ENCODE measurements at places on chromosomes 6 and 20.
A peak's percentile ranks its signal among the peaks of the same experiment; 100 is the strongest.

- H3K4me3 ChIP-seq, result no peak overlapping the region
- H3K36me3 ChIP-seq, result no peaks in the 10 kb centered on the region
- no peaks in the 10 kb centered on the region for H3K4me1 ChIP-seq
- no peaks in the 10 kb centered on the region for H3K27me3 ChIP-seq
These were observed 23.4 kb upstream of the CCN5 start for GRCh38 chr20:44691424-44692423.

- DNase-seq, result peak; percentile 67
- no peak overlapping the region for H3K4me3 ChIP-seq
- no peak overlapping the region for H3K27ac ChIP-seq
- no peaks in the 10 kb centered on the region for H3K4me1 ChIP-seq
- H3K27me3 ChIP-seq, result no peaks in the 10 kb centered on the region
- no peaks in the 10 kb centered on the region for H3K36me3 ChIP-seq
These were observed 24.4 kb downstream of the CNBD2 start for GRCh38 chr20:35992713-35993335.

DNA sequence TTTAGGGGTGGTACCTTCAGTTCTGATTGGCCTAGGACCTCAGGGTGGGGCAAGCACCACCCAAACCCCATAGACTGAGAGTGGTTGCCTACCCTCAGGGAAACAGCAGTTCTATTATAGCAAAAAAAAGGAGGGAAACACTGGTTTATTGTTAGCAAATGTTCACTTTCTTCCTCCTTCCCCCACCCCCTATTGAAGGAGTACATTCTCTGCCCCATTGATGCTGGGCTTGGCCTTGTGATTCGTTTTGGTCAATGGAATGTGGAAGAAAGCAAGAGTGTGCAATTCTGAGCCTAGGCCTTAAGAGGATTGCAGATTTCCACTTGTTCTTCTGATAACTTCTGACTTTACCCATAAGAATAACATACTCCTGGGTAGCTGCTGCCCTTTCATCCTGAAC lies 255.8 kb downstream of the NFATC2 start:
- H3K36me3 ChIP-seq, result no peaks in the 10 kb centered on the region
- H3K27me3 ChIP-seq, result peaks cover 13% of the 10 kb centered on the region
- H3K4me3 ChIP-seq, result no peak overlapping the region
- no peak overlapping the region for H3K27ac ChIP-seq

GRCh38 chr20:33105316-33105924 lies 26.0 kb downstream of the BPIFB4 start:
- H3K27me3 ChIP-seq, result peaks cover 7% of the 10 kb centered on the region
- DNase-seq, result no peak
- H3K4me1 ChIP-seq, result no peaks in the 10 kb centered on the region
- no peak overlapping the region for H3K4me3 ChIP-seq

DNA sequence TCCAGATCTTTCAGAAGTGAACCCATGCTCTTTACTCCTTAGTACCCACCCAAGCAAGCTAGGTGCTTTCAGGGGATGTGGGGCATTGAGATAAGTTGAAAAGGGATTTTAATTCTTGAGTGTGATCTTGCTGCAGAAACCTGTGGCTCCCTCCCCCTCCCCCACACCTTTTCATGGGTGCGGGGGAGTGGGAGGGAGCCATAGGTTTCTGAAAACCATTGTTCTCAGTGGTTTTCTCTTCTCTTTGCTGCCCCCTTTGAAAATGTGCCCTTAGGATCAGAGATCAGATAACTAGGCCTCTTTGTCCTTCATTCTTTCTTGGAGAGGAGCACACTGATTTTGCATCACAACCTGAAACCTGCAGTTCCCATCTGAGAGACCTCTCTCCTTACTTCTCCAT lies 2.4 kb downstream of the PCSK2 start:
- no peak overlapping the region for H3K4me3 ChIP-seq
- H3K27ac ChIP-seq, result no peak overlapping the region
- H3K36me3 ChIP-seq, result no peaks in the 10 kb centered on the region
- H3K27me3 ChIP-seq, result no peaks in the 10 kb centered on the region
- no peaks in the 10 kb centered on the region for H3K4me1 ChIP-seq

- no peak for DNase-seq
- no peaks in the 10 kb centered on the region for H3K27me3 ChIP-seq
- no peaks in the 10 kb centered on the region for H3K36me3 ChIP-seq
- H3K27ac ChIP-seq, result no peak overlapping the region
These were observed 13.4 kb downstream of the COL9A3 start for GRCh38 chr20:62830251-62830650.

GRCh38 chr20:43658069-43658722 lies 8.7 kb upstream of the MYBL2 start:
- no peak for DNase-seq
- peak overlapping the region; percentile 55 for H3K4me3 ChIP-seq
- H3K4me1 ChIP-seq, result peaks cover 20% of the 10 kb centered on the region
- H3K36me3 ChIP-seq, result no peaks in the 10 kb centered on the region
- H3K27me3 ChIP-seq, result no peaks in the 10 kb centered on the region

GRCh38 chr6:35173427-35174087 lies 32.4 kb upstream of the TCP11 start:
- H3K27ac ChIP-seq, result no peak overlapping the region
- no peak for DNase-seq
- H3K36me3 ChIP-seq, result no peaks in the 10 kb centered on the region
- no peak overlapping the region for H3K4me3 ChIP-seq
- H3K27me3 ChIP-seq, result peaks cover 7% of the 10 kb centered on the region
- no peaks in the 10 kb centered on the region for H3K4me1 ChIP-seq

DNA sequence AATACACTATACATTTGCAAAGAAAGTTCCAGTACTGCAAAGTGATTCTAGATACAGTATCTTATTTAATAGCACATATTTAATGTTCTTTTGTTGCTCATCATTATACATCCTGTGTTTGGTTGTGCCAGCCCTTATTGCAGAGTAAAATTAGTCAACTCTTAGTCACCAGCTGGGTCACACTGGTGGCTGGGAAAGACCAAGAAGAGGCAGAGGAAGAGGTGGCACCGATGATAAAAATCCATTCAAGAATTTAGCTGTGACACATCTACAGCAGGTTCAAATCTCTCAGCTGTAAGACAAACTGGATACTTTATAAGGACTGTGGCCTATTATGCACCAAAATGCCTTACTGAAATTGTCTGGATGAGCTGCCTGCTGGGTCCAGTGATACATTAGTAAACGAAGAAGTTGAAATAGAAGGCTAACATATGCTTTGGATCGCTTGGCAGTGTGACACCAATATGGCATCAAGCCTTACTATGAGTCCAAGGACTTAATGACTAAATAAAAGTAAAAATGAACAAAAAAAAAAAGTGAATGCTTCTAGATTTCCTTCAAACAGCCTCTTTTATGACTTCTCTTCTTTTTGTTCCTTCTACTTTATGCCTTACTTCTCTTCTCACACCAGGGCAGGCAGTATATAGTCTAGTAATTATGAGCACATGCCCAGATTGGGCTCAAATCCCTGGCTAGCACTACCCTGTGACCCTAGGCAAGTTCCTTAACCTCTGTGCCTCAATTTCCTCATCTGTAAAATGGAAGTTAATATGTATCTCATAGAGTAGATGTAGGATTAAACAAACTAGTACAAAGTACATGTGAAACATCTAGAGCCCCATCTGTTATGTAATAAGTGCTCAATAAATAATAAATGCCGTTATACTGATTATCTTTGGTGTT lies 29.4 kb upstream of the RNF8 start:
- H3K4me1 ChIP-seq, result no peaks in the 10 kb centered on the region
- no peak overlapping the region for H3K27ac ChIP-seq
- H3K27me3 ChIP-seq, result no peaks in the 10 kb centered on the region
- no peak overlapping the region for H3K4me3 ChIP-seq
- DNase-seq, result no peak
- peaks cover 46% of the 10 kb centered on the region for H3K36me3 ChIP-seq

DNA sequence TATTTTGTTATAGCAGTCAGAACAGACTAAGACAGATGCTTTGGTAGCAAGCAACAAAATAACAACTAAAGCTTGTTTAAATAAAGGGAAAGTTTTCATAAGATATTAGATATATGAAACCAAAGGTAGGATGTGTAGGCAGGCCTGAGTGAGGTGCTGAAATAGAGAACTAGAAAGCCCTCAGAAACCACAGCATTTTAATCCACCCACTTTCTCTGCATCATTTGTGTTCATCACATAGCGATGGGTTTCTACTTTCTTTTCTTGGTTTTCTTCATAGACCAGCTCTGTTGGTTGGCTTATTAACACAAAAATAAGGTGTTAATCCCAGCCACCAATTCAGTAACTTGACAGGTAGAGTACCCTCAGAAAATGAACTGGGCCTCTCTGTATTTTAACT lies 58.6 kb downstream of the RPS12 start:
- no peak overlapping the region for H3K4me3 ChIP-seq
- H3K36me3 ChIP-seq, result no peaks in the 10 kb centered on the region
- DNase-seq, result no peak
- no peak overlapping the region for H3K27ac ChIP-seq
- H3K27me3 ChIP-seq, result no peaks in the 10 kb centered on the region
- H3K4me1 ChIP-seq, result no peaks in the 10 kb centered on the region

GRCh38 chr6:158259845-158260244 lies 52.4 kb upstream of the TULP4 start:
- DNase-seq, result no peak
- H3K27ac ChIP-seq, result no peak overlapping the region
- no peaks in the 10 kb centered on the region for H3K4me1 ChIP-seq
- no peaks in the 10 kb centered on the region for H3K27me3 ChIP-seq

DNA sequence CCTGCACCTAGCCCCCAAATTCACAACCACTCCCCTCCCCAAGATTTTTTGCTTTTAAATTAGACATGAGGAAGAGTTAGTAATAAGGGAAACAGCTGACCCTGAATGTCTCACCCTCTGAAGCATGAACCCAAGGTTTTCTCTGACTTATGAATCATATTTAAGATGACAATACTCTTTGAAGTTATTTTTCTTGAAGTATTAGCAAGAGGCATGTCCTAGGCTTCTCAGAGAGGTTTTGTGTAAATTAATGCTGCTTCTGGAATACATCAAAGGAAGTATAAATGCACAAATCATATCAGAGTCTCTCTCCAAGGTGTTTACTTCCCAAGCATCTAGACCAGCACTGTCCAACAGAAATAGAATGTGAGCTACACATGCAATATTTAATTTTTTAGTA lies 408.1 kb upstream of the MARCKS start:
- DNase-seq, result no peak
- no peaks in the 10 kb centered on the region for H3K36me3 ChIP-seq
- H3K4me3 ChIP-seq, result no peak overlapping the region
- no peak overlapping the region for H3K27ac ChIP-seq
- no peaks in the 10 kb centered on the region for H3K27me3 ChIP-seq
- no peaks in the 10 kb centered on the region for H3K4me1 ChIP-seq

DNA sequence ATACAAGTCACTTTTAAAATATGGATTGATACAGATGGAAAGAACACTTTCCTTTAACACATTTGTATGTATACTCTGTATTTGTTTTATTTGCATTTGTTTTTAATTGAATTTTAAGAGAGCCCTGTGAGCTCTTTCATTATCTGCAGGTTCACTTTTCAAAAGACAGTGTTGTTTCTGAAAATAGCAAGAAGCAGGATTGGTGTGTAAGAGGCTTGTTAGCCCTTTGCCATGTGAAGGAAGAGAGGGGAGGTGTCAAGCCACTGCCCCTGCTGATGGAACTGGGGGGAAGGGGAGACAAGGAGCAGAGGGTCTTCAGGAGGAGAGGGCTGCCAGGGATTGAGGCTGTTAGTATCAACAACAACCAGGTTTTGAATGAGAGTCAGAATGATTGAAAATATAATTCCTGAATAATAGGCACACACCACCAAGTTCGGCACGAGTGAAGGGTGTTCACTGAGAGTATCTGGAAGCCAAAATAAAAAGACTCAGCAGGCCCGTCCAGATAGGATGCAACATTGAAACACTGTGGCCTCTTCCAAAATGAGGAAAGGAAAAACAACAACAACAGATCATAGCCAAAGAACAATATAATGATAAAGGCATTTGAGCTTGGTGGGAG lies 12.6 kb upstream of the PBOV1 start:
- no peak overlapping the region for H3K4me3 ChIP-seq
- H3K36me3 ChIP-seq, result no peaks in the 10 kb centered on the region
- H3K27me3 ChIP-seq, result peaks cover 7% of the 10 kb centered on the region
- H3K4me1 ChIP-seq, result no peaks in the 10 kb centered on the region
- H3K27ac ChIP-seq, result no peak overlapping the region

- peak overlapping the region; percentile 79 for H3K27ac ChIP-seq
- H3K4me3 ChIP-seq, result peak overlapping the region; percentile 48
- H3K4me1 ChIP-seq, result peaks cover 52% of the 10 kb centered on the region
These were observed 12.3 kb downstream of the HMGN4 start for GRCh38 chr6:26550250-26550993.

GRCh38 chr20:39137299-39137698 lies 175.2 kb downstream of the DHX35 start:
- H3K36me3 ChIP-seq, result no peaks in the 10 kb centered on the region
- H3K4me3 ChIP-seq, result no peak overlapping the region
- DNase-seq, result no peak
- H3K4me1 ChIP-seq, result no peaks in the 10 kb centered on the region
- no peaks in the 10 kb centered on the region for H3K27me3 ChIP-seq

GRCh38 chr6:129419324-129419723 lies 290.7 kb downstream of the ARHGAP18 start:
- no peaks in the 10 kb centered on the region for H3K36me3 ChIP-seq
- H3K27me3 ChIP-seq, result no peaks in the 10 kb centered on the region
- H3K4me1 ChIP-seq, result no peaks in the 10 kb centered on the region
- H3K27ac ChIP-seq, result no peak overlapping the region
- no peak for DNase-seq

- no peaks in the 10 kb centered on the region for H3K4me1 ChIP-seq
- no peak overlapping the region for H3K4me3 ChIP-seq
- no peak overlapping the region for H3K27ac ChIP-seq
- no peak for DNase-seq
- no peaks in the 10 kb centered on the region for H3K36me3 ChIP-seq
These were observed 582.9 kb upstream of the CDH4 start for GRCh38 chr20:60669211-60669610.

DNA sequence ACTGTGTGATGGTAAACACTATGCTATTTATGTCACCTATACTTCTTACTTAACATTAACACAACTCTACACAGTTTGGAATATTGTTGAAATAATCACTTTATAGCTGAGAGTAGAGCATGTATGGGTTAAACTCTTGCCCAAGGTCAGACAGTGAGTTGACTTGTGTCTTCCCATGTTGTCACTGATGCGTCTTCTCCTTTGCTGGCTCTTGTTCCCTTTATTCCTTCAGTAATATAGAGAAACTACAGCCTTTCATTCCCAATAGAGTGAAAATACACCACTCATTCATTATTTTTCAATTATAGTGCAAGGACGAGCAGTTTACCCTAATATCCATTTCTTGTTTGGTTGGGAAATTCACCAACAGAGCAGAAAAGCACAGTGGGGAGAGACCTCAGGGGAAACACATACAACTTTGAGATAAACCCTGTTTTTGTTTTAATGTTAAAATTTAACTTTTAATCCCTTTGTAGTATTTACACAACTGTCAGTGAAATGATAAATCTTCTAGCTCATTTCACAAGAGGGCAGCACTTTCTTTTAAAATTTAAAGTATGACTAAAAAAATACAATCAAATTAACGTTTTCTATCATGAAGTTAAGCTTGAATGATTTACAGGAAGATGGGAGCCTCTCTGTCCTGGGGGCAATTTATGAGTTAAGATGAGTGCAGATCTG lies 363.0 kb downstream of the UTRN start:
- H3K27ac ChIP-seq, result no peak overlapping the region
- no peak overlapping the region for H3K4me3 ChIP-seq
- H3K36me3 ChIP-seq, result peaks cover 5% of the 10 kb centered on the region
- no peaks in the 10 kb centered on the region for H3K27me3 ChIP-seq
- DNase-seq, result no peak
- no peaks in the 10 kb centered on the region for H3K4me1 ChIP-seq

GRCh38 chr20:38304845-38305447 lies 990 bp downstream of the BPI start:
- H3K4me1 ChIP-seq, result peaks cover 14% of the 10 kb centered on the region
- no peaks in the 10 kb centered on the region for H3K36me3 ChIP-seq
- peaks cover 31% of the 10 kb centered on the region for H3K27me3 ChIP-seq
- no peak overlapping the region for H3K27ac ChIP-seq
- H3K4me3 ChIP-seq, result no peak overlapping the region
- peak; percentile 28 for DNase-seq

All from DND-41 (cell line).